Peyer's patch (tissue), 4 donors: ENCODE measurements at places on chromosomes 5 and 9. TPM values are rescaled to one million over a fixed set of nuclear protein-coding genes. Genes with fewer than 3 reads are reported as not detected.

GRCh38 chr5:119344231-119344630, 11.6 kb upstream of the TNFAIP8 start:
- no peak for DNase-seq

GRCh38 chr5:65394087-65394486, 87.6 kb downstream of the ADAMTS6 start:
- no peak for DNase-seq

- DNase-seq: no peak
Measured at GRCh38 chr5:58077416-58077815, 382.5 kb downstream of the PLK2 start.

DNA sequence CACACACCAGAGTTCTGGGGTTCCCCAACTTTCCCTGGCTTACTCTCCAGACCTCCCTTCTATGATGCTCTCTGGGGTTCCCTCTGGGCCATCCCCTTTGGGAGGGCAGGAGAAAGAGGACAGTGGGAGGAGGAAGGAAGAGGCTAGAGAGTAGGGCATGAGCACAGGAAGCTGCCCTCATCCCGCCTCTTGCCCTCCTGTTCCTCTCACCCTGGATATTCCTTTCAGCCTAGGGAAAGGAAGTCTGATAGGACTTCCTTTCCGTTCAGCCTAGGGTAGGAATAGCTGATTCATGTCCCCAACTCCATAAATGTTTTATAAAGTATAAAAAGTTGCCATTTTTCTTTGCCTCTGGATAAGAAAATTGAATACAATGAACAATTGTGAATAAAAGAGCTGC, 7.4 kb downstream of the MAP1B start:
- no peak for DNase-seq

DCTN3 gene
- 43.8 TPM for total RNA-seq

DNA sequence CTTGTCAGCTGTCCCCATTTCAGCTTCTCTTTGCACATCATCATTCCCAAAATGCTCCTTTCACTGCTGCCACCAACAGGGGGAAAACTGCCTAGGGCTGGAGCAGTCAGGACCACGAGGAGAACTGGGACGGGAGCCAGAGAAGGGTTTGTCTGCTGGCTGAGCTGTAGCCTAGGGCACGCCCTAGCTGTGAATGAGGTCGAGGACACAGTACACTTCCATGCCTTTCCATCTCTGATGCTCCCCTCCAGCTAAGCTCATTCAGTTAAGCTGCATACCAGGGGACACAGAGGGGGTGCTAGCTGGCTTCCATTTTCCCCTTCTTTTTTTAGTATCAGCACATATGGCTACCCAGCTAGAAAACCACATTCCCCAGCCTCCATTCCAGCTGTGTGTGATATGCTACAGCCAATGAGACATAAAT, 64.7 kb downstream of the STK10 start:
- no peak for DNase-seq
